Stimulated activated CD4-positive, alpha-beta T cell treated with anti-CD3 and anti-CD28 coated beads, TNF-alpha, amount 100 ng/mL, for 1 hour (primary cell): ENCODE measurements at places on chromosomes 1 and 21.

DNA sequence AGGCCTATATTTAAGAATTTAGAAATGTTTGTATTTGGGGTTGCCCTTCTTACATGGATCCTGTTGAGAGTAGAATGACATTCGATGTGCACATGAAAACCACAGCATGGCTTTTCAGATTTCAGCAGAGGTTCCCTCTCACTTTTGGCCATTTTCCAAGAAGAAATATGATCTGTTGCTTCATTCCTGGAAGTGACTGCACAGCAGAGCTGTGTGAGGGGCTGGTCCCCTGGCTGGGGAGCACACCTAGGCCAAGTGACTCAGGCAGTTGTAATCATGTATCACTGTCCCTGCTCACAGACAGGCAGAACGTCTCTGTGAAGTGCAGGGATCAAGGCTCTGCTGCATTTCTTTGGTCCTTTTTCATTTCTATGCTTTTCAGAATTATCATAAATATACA, 32.3 kb downstream of the AGT start:
- DNase-seq = no peak

DNA sequence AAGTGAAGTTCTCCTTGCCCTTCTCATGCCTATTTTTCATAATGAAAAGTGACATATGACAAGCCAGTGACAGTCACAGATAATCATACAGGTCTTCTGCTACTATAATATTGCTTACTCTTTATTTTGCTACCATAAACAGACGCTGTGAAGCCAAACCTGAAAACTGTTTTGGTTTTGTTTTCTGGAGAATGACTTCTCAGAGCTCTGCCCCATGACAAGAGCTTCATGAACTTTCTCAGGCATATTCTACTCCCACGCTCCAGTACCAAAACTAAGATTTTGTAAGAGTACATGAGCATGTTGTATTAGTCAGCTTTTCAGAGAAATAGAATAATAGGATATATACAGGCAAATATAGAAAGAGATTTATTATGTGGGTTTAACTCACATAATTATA, 64.3 kb upstream of the VTCN1 start:
- DNase-seq = no peak

DNA sequence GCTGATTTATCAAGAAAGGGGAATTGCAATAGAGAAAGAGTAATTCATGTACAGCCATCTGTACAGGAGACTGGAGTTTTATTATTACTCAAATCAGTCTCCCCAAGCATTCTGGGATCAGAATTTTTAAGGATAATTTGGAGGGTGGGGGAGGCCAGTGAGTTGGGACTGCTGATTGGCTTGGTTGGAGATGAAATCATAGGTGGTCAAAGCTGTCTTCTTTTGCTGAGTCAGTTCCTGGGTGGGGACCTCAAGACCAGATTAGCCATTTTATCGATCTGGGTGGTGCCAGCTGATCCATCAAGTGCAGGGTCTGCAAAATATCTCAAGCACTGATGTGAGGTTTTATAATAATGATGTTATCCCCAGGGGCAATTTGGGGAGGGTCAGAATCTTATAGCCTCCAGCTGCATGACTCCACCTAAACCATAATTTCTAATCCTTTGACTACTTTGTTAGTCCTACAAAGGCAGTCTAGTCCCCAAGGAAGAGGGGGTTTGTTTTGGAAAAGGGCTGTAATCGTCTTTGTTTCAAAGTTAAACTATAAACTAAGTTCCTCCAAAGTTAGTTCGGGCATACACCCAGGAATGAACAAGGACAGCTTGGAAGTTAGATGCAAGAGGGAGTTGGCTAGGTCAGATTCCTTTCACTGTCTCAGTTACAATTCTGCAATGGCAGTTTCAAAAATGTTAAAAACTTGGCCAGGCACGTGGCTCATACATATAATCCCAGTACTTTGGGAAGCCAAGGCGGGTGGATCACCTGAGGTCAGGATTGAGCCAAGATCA, 16.9 kb upstream of the RAB3B start:
- DNase-seq = no peak

DNA sequence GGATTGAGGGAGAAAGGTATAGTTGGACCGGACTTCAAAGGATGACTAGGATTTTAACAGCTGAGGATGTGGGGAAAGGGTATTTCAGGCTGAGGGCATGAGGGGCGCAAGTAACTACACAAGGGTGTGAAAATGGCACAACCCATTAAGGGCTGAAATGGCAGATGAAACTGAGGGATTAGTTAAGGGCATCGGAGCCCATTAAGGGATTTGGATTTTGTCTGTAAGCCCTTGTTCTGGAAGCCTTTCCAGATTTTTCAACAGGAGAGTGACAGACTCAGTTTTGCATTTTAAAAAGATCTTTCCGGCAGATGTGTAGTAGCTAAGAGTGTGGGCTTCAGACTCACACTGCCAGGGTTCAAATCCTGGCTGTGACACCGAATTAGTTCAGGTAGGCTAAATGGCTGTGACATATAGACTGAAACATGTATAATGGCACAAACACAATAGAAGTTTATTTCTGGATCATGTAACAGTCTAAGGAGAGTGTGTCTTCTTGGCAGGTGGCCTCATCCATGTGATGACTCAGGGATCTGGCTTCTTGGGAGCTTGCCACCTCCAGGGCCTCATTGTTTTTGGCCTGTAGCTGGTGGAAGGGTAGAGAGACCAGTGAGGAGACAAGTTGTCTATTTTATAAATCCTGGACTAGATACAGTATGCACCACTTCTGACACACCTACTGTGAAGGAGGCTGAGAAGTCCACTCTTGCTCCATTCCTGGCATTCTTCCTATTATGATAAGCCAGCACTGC, 49.6 kb downstream of the UBE2T start:
- DNase-seq = no peak
